Gastrocnemius medialis (tissue), 4 donors: ENCODE measurements at places on chromosomes 5 and 9. TPM values are rescaled to one million over a fixed set of nuclear protein-coding genes. Genes with fewer than 3 reads are reported as not detected.

GRCh38 chr5:129977810-129978209 lies 73.5 kb downstream of the CHSY3 start:
- H3K27ac ChIP-seq: no peak overlapping the region
- H3K27me3 ChIP-seq: no peaks in the 10 kb centered on the region
- DNase-seq: no peak
- H3K4me3 ChIP-seq: no peak overlapping the region
- no peaks in the 10 kb centered on the region for H3K36me3 ChIP-seq

DNA sequence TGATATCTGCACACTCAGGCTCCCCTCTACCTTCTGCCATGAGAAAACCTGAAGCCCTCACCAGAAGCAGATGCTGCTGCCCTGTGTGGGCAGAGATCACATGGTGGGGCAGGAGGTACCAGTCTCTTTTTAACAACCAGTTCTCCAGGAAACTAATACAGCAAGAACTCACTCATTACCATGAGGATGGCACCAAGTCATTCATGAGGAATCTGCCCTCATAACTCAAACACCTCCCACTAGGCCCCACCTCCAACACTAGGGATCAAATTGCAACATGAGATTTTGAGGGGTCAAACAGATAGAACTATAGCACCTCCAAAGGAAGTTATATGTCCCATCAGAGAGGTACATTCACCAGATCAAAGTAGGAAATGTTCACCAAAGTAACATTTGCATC lies 136.3 kb upstream of the SHB start:
- H3K4me3 ChIP-seq: no peak overlapping the region
- DNase-seq: no peak
- no peaks in the 10 kb centered on the region for H3K27me3 ChIP-seq
- no peak overlapping the region for H3K27ac ChIP-seq

DNA sequence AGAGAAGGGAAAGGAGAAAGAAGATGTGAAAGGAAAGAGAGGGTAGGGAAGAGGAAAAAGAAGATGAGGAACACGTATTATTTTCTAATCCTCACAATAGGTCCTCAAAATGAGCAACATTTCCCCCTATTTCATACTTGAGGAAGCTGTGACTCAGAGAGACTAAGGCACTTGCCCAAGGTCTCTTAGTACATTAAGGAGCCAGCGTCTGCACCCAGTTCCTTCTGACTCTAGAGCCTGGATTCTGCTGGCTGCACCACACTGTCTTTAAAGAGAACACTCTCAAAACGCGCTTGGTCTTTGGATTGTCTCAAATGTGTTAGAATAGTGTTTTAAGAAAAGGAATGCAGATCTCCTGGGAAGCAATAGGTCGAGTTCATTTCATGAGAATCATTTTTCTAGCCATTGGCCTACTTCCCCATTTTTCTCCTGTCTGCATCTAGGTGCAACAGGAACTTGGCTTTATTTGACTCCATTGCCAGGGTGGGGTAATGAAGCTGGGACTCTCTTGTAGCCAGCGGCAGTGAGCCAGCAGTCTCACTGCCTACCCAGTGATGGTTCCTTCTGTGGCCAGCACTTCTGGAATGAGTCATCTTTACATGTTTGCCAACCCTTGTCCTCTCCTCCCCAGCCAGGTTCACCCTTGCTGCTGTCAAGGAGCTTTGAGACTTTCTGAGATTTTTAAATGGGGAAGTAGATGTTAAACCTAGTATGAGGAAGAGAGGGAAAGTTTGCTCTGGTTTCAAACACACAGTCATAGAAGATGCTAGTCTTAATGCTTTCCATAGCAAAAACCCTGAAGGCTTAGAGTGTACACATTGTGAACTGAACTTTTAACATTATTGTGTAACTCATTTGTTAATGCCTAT lies 82.7 kb downstream of the DOCK8 start:
- H3K27ac ChIP-seq: no peak overlapping the region
- no peaks in the 10 kb centered on the region for H3K27me3 ChIP-seq
- no peaks in the 10 kb centered on the region for H3K36me3 ChIP-seq
- H3K4me1 ChIP-seq: no peaks in the 10 kb centered on the region
- DNase-seq: peak; percentile 20
- no peak overlapping the region for H3K4me3 ChIP-seq

GRCh38 chr5:75031366-75031765 lies 21.0 kb downstream of the GCNT4 start:
- no peaks in the 10 kb centered on the region for H3K36me3 ChIP-seq
- no peaks in the 10 kb centered on the region for H3K27me3 ChIP-seq
- DNase-seq: no peak

DNA sequence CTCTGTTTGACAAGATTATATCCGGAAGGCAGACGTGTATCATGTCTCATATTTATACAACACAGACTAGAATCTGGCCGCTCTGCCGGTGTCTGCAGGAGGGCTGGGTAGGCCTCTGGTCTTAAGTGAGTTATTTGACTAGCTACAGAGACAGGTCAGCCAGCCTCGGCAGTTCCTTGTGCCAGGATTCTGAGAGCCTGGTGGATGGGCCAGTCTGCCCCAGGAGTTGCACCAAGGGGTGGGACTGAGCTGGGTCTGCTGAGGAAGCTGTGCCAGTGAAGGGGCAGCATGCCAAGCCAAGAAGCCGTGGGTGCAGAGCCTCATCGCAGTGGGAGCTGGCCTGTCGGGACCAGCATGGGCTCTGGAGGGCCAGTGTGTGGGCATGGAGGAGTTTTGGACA lies 7.1 kb downstream of the SNX18 start:
- H3K27ac ChIP-seq: peak overlapping the region; percentile 67
- no peak for DNase-seq
- H3K4me3 ChIP-seq: peak overlapping the region; percentile 23
- H3K4me1 ChIP-seq: peaks cover 81% of the 10 kb centered on the region
- no peaks in the 10 kb centered on the region for H3K27me3 ChIP-seq

DNA sequence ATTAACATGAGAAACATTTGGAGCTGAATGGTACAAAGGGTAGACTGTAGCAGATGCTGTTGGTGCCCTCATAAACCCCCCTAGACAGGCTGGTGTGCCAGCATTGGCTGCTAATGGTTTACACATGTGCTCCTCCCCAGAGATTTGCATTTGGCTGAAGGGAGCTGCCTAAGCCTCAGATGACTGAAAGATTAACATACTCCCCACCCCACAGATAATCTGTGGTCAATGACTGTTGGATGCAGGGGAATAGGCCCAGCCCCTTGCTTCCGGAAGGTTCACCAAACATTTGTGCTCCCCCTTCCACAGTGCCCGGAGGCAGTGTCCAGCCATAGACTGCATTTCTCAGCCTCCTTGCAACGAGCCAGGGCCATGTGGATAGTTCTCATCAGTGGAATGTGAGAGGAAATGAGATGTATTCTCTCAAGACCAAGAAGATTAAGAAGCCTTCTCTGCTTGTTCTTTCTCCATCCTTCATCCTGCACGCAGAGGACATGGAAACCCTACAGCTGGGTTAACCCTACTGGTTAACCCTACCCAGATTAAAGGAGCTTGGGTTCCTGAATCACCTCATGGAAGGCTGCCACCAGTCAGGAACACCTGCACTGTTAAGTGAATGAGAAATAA lies 79.6 kb downstream of the PHAX start:
- H3K4me3 ChIP-seq: no peak overlapping the region
- H3K27ac ChIP-seq: no peak overlapping the region
- no peaks in the 10 kb centered on the region for H3K4me1 ChIP-seq

NPDC1 gene
- total RNA-seq: 17.3 TPM

DNA sequence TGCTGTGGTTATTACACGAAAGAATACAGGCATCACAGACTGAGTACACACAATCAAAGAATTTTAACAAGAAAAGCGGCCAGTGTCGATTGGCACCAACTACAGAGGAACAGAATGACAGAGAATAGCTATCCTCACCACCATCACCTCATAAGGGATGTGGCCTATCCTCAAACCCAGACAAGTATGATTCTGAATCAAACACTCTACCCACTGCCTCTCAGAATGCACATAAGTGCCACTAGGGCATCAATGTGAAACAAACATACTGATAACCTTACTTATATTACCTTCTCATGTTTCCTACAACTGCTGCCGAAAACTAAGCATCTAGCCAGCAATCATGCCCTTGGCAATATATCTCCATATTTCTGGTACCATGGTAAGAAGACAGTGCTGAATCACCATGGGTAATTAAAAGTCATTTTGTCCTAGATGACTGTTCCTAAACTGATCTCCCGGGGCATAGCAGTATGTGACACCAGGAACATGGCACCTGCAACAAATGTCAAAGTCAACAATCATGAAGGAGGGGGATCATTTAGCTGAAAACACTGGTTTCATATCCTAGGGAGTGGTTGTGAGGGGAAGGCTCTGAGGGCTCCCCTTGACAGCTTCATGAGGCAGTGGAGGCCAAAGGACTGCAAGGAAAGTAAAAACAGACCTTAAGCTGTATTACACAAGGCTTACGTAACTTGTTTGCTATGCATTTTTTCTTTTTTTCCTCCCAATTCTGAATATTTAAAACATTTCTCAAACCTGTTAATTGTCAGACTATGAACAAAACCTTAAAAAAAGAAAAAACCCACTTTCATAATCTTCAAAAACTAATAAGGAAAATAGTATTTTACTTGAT lies 88.3 kb downstream of the LHFPL2 start:
- H3K27ac ChIP-seq: no peak overlapping the region
- H3K4me1 ChIP-seq: peaks cover 12% of the 10 kb centered on the region
- H3K36me3 ChIP-seq: no peaks in the 10 kb centered on the region
- no peaks in the 10 kb centered on the region for H3K27me3 ChIP-seq
- no peak for DNase-seq
- no peak overlapping the region for H3K4me3 ChIP-seq

DNA sequence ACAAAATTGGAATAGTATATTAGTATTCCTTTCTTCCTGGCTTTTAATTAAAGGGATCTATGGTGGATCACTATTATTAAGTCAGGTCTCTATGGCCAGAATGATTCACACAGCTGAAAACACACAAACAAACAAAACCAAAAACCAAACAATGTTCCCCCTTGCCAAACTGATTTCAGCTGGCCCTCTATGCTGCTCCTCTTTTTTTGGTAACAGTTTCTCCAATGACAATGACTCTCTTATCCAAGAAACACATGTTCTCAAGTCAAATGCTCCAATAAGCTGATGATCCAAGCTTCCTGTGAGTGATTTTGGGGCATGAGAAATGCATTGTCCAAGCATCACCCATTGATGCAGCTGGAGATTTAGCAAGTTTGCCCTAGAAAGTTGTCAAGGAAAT lies 193.4 kb upstream of the TUT7 start:
- DNase-seq: no peak
- peaks cover 17% of the 10 kb centered on the region for H3K4me1 ChIP-seq
- no peaks in the 10 kb centered on the region for H3K27me3 ChIP-seq
- no peak overlapping the region for H3K4me3 ChIP-seq
- H3K36me3 ChIP-seq: no peaks in the 10 kb centered on the region

RFESD gene
- total RNA-seq: 0.89 TPM

DNA sequence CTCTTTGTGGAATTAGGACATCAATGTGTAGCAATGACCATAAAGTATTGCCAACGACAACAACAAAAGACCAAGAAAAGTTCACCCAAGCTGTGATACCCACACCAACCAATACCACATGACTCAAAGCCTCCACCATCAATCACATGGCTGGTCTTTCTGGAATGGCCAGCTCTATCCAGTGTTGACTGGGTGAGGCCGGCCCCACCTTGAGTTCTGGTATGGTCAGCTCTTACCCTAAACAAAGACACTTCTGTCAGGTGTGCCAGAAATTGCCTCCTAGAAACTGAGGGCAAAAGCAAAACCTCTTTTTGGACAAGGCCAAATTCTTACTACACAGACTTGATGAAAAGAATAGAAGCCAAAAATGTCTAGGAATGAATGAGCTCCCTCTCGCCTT lies 331.5 kb downstream of the ZNF608 start:
- no peak overlapping the region for H3K4me3 ChIP-seq
- H3K36me3 ChIP-seq: no peaks in the 10 kb centered on the region
- H3K27ac ChIP-seq: no peak overlapping the region
- no peaks in the 10 kb centered on the region for H3K27me3 ChIP-seq
- DNase-seq: no peak

GRCh38 chr9:117334101-117334500 lies 80.8 kb downstream of the ASTN2 start:
- DNase-seq: no peak
- H3K4me1 ChIP-seq: no peaks in the 10 kb centered on the region
- no peak overlapping the region for H3K27ac ChIP-seq

RUSC2 gene
- 22.7 TPM for total RNA-seq

DNA sequence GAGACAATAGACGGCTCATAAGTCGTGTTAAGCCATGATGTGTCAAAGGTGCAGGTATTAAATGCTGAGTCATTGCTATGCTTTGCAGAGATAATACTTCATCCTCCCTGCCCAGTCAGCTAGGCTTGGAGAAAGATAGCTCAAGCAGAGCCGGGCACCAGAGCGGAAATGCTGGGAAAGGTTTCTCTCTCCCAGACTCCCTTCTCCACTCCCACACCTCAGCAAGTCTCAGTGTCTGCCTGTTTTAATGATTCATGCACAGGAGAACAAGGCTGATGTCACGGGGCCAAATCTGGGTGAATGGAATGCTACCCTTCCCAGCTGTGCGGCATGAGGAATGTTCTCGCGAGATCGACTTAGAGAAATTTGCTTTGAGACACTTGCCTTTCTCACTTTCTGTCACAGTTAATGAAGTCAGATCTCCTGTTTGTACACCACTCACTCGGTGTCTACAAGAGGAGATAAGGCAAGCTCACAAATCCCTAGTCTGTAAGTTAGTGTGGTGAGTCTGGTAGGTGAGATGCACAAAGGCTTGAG lies 204.4 kb downstream of the EFNA5 start:
- H3K27ac ChIP-seq: no peak overlapping the region
- H3K36me3 ChIP-seq: no peaks in the 10 kb centered on the region
- DNase-seq: no peak
- H3K4me1 ChIP-seq: no peaks in the 10 kb centered on the region
- no peaks in the 10 kb centered on the region for H3K27me3 ChIP-seq

GRCh38 chr5:83857341-83857740 lies 136.7 kb upstream of the HAPLN1 start:
- no peak overlapping the region for H3K4me3 ChIP-seq
- DNase-seq: no peak
- H3K27ac ChIP-seq: no peak overlapping the region
- no peaks in the 10 kb centered on the region for H3K4me1 ChIP-seq
- no peaks in the 10 kb centered on the region for H3K36me3 ChIP-seq

CAPSL gene
- not detected for total RNA-seq

THBS4 gene
- 336 TPM for total RNA-seq

DNA sequence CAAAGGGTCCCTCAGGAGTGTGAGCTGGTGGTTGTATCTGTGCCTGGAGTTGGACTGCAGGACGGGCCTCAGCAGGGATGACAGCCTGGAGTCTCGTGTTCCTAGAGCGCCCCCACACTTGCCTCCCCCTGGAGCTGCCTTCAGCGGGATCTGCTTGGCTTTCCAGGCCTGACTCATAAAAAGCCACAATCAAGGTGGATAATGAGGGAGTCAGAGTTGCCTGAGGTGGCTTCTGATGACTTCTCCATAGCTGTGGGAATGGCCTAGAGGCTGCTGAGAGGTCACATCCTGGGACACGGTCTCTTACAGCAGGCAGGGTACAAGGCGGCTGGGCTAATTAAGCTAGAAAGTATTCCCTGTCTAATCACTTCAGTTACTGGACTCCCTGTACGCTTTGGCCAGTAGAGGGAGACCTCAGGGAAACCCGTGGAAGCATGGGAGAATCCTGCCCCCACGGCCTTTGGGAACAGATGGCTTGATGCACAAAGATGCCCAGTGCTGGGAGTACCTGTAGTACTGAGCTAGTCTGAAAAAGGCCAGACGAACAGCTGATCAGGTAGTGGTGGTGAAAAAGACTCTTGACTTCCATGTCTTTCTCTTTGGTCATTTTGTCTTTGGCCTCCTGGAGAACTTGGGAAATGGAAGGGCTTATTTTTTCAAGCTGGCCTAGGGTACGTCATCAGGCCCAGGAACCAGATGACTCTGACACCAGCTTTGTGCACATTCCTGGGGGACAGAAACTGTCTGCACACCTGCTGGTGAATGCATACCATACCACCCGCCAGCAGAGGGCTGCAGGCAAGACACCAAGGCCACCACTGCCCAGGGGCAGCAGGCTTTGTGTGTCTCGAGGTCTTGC lies 16.1 kb upstream of the FRRS1L start:
- H3K27me3 ChIP-seq: no peaks in the 10 kb centered on the region
- H3K4me1 ChIP-seq: no peaks in the 10 kb centered on the region
- DNase-seq: no peak

FCN2 gene
- not detected for total RNA-seq
